ENCODE measurements at places on chromosomes 1 and 21. TPM values are rescaled to one million over a fixed set of nuclear protein-coding genes. Genes with fewer than 3 reads are reported as not detected.

DNA sequence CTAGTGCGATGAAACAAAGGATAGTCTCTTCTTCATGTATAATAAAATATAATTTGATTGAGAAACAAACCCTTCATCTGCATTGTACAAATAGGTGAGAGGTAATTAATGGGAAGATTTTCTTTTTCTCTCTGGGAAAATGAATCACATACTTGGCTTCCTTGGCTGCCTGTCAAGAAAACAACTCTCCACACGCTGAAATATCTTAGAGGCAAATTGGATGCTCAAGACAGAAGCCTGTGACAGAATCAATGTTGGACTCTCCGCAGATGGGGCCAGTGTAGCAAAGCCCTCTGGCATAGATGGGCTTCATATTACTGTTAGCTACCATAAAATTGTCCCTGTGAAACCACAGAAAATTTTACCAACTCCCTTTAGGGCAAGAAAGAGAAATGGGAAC is 186.6 kb downstream of the GRIK1 start:
- DNase-seq = no peak
- H3K4me1 ChIP-seq = no peaks in the 10 kb centered on the region
- no peaks in the 10 kb centered on the region for H3K36me3 ChIP-seq
- no peak overlapping the region for H3K27ac ChIP-seq

Gene KCNJ9
- total RNA-seq = not detected

DNA sequence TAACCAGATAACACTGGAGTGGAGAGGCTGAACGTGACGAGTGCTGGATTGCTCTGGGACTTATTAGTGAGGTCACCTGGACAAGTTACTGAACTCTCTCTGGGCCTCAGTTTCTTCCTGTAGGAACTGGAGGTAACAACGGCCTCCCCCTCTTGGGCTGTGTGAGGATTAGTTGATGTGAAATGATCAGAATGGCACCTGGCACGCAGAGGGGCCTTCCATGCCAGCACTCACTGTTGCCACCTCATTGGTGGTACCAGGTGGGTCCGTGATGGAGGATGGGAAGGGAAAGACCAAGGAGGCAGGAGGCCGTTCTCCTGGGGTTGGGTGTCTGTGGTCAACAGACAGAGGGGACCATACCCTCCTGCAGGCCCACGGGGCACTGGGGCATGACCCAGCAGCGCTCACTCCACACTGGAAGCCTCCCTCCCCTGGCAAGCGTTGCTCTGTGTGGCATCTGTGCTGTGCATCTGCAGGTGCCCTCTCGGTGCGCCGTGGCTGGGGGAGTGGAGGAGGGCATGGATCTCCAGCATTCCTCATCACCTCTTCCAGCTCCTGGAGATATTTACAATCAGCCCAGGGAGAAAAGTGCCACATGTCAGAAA is 349.5 kb upstream of the VAMP3 start:
- DNase-seq = peak; percentile 48
- H3K4me3 ChIP-seq = no peak overlapping the region

DNA sequence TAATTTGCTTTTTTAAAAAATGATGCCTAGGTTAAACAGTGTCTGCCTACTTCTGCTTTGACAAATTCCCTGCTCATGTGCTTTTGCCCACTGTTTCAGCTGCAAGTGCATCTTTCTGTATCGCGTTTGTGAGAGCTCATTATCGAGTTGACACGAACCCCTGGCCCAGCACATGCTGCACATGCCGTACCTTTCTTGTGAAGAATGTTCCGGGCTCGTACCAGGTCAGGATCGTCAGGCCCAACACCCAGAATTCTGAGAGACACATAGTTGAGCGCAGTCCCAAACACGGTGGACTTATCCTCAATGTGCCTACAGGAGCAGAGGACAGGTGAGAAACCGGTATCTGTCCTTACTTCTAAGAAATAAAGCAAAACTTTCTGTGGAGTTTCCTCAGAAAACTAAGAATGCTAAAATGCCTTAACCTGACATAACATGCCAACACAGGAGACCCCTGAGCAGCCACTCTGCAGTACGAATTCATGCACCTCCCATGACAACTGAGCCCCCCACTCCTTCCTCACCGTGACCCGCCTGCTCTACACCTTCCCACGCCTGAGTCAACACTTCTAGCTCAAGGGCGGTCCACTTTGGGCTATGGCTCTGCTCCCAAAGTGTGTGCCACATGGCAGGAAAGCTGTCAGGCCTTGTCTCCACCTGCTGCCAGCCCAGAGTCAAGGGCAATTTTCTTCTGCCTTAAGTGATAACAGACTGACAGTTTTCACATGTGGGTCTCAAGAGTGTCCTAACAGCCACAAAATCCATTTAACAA is 6.7 kb downstream of the LSS start:
- H3K4me1 ChIP-seq = peaks cover 10% of the 10 kb centered on the region
- peaks cover 34% of the 10 kb centered on the region for H3K36me3 ChIP-seq
- H3K27me3 ChIP-seq = no peaks in the 10 kb centered on the region
- no peak overlapping the region for H3K27ac ChIP-seq

GRCh38 chr1:97570691-97571090 is 350.1 kb downstream of the DPYD start:
- H3K4me1 ChIP-seq = no peaks in the 10 kb centered on the region
- no peak for DNase-seq

DNA sequence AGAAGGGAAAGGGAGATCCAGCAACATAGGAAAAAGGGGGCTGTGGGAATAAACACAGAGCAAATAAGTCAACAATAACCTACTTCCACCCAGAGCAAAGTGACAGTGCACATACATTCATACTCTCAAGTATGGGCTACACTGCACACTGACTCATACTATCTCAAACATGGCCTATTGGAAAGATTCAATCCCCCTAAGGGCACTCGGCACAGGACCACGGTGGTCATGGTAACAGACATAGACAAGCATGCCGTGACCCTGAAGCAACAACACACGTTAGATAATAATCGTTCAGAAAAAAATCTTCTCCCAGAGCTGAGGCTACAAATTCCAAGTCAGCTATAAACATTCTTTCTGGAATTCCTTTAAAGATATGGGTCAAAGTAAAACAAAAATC is 16.8 kb upstream of the JAK1 start:
- no peaks in the 10 kb centered on the region for H3K4me1 ChIP-seq
- no peaks in the 10 kb centered on the region for H3K36me3 ChIP-seq
- H3K4me3 ChIP-seq = no peak overlapping the region
- DNase-seq = no peak
- no peaks in the 10 kb centered on the region for H3K27me3 ChIP-seq
- H3K27ac ChIP-seq = no peak overlapping the region

Gene SLC30A10
- not detected for total RNA-seq

- H3K27ac ChIP-seq = no peak overlapping the region
- no peak overlapping the region for H3K4me3 ChIP-seq
- no peaks in the 10 kb centered on the region for H3K27me3 ChIP-seq
- no peak for DNase-seq
These were observed 23.8 kb upstream of the CSF1 start for GRCh38 chr1:109886827-109887226.

GRCh38 chr1:89966656-89967055 is 28.3 kb upstream of the ZNF326 start:
- H3K27ac ChIP-seq = no peak overlapping the region
- no peak for DNase-seq
- H3K4me1 ChIP-seq = no peaks in the 10 kb centered on the region
- no peak overlapping the region for H3K4me3 ChIP-seq
- no peaks in the 10 kb centered on the region for H3K36me3 ChIP-seq

Gene HOOK1
- 18.5 TPM for total RNA-seq

Gene KRTAP11-1
- total RNA-seq = not detected

Gene FBXO2
- total RNA-seq = 11.2 TPM

Gene EFNA1
- 178 TPM for total RNA-seq

Gene TFF2
- total RNA-seq = not detected

GRCh38 chr1:97123717-97124431 is 402.3 kb downstream of the PTBP2 start:
- H3K4me3 ChIP-seq = no peak overlapping the region
- H3K27me3 ChIP-seq = no peaks in the 10 kb centered on the region
- H3K36me3 ChIP-seq = no peaks in the 10 kb centered on the region
- no peak for DNase-seq

DNA sequence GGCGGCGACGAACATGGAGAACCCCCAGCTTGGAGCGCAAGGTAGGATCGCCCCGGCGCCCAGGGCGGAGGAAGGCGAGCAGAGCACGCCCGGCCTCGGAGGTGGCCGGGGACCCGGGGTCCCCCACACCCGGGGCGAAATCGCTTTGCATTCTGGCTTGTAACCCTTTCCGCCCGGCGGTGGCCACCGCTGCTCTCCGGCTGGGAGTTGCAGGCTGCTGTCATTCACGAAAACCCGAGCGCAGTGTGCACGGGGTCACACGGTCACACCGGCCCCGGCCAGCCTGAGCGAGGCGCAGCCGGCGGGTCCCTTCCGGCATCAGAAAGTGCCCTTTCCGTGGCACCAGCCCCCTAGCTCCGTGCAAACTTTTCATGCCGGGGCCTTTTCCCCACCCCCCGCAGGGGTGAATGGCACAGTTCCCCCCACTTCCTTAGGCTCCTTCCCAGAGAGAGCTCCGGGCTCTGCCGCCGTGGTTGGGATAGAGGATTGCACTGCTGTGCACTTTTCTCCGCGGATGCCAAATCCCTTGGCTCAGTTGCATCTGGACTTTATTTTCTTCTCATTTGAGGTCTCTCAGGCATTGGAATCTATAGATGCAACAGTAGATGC is 802 bp downstream of the KAZN start:
- no peak overlapping the region for H3K27ac ChIP-seq
- peaks cover 53% of the 10 kb centered on the region for H3K27me3 ChIP-seq
- no peak for DNase-seq
- H3K4me3 ChIP-seq = peak overlapping the region; percentile 50
- H3K36me3 ChIP-seq = no peaks in the 10 kb centered on the region

Gene SHCBP1L
- not detected for total RNA-seq

GRCh38 chr1:229139331-229140118 is 131.4 kb upstream of the RAB4A start:
- no peak for DNase-seq
- H3K4me1 ChIP-seq = no peaks in the 10 kb centered on the region
- H3K36me3 ChIP-seq = no peaks in the 10 kb centered on the region
- no peak overlapping the region for H3K27ac ChIP-seq
- no peak overlapping the region for H3K4me3 ChIP-seq

- no peak overlapping the region for H3K4me3 ChIP-seq
- no peaks in the 10 kb centered on the region for H3K27me3 ChIP-seq
- DNase-seq = no peak
- H3K36me3 ChIP-seq = no peaks in the 10 kb centered on the region
- H3K27ac ChIP-seq = no peak overlapping the region
- no peaks in the 10 kb centered on the region for H3K4me1 ChIP-seq
These were observed 29.5 kb downstream of the RUNX1 start for GRCh38 chr21:35019631-35020032.

- DNase-seq = no peak
- H3K36me3 ChIP-seq = no peaks in the 10 kb centered on the region
- no peak overlapping the region for H3K4me3 ChIP-seq
- H3K4me1 ChIP-seq = no peaks in the 10 kb centered on the region
These were observed 387.3 kb upstream of the PLXNA2 start for GRCh38 chr1:208631506-208631905.

DNA sequence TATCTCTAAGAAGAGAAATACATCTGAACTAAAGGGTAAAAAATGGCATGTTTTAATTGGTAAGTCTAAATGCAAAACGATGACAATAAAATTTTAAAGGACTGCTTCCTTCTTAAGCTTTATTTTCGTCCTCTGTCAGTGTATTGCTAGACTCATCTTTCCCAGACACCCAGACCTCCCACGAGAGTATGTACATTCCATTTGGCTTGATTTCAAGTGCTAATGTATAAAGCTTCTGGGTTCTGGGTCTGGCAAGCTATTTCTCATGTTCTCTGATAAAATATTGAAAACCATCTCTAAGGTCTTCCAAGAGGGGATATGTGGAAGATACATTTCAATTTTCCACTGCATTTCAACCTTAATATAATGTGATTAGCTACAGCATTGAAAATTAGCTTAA is 24.6 kb upstream of the SLC2A1 start:
- H3K36me3 ChIP-seq = no peaks in the 10 kb centered on the region
- no peaks in the 10 kb centered on the region for H3K27me3 ChIP-seq
- DNase-seq = no peak

DNA sequence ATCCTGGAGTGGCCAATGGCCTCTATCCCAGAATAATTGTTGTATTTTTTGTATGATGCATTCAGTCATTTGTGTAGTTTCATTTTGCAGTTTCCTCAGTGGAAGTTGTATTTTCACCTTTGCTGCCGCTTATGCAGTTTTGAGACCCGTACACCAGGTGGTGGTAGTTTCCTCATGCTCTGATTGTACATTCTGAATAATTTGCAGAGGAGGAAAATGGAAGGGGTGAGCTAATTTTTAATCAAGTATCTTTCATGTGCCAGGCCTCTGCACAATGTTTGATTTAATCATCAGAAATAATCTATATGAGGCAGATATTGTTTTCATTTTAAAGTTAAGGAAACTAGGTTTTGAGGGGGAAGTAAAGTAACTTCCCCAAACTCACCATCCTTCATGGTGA is 29.5 kb downstream of the HLX start:
- no peaks in the 10 kb centered on the region for H3K36me3 ChIP-seq
- no peaks in the 10 kb centered on the region for H3K4me1 ChIP-seq
- H3K4me3 ChIP-seq = no peak overlapping the region
- no peak overlapping the region for H3K27ac ChIP-seq

GRCh38 chr1:107263291-107263915 is 122.6 kb downstream of the NTNG1 start:
- no peaks in the 10 kb centered on the region for H3K27me3 ChIP-seq
- H3K36me3 ChIP-seq = no peaks in the 10 kb centered on the region

- H3K4me1 ChIP-seq = no peaks in the 10 kb centered on the region
- H3K27me3 ChIP-seq = no peaks in the 10 kb centered on the region
- peaks cover 11% of the 10 kb centered on the region for H3K36me3 ChIP-seq
- H3K4me3 ChIP-seq = no peak overlapping the region
These were observed 22.9 kb upstream of the WARS2 start for GRCh38 chr1:119163396-119163795.

- no peaks in the 10 kb centered on the region for H3K27me3 ChIP-seq
- no peak overlapping the region for H3K27ac ChIP-seq
- no peaks in the 10 kb centered on the region for H3K36me3 ChIP-seq
These were observed 46.5 kb downstream of the SAMD13 start for GRCh38 chr1:84347932-84348555.

DNA sequence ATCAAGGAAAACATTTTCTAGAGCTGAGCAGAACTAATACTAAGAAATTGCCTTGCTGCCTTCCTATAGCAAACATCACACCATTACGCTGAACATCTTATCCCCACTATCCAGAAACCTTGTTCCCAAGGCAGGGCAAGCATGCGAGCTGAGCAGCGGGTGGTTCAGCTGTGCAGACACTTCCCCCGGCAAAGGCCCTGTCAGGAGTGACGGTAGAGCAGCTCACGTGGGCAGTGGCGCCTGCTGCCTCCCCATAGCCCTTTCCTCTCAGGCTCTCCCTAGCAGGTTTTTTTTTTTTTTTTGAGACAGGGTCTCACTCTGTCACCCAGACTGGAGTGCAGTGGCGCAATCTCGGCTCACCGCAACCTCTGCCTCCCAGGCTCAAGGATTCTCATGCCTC is 13.7 kb upstream of the ANGPTL7 start:
- no peak overlapping the region for H3K4me3 ChIP-seq
- H3K4me1 ChIP-seq = peaks cover 7% of the 10 kb centered on the region
- DNase-seq = no peak
- H3K36me3 ChIP-seq = no peaks in the 10 kb centered on the region

Gene SPRR2B
- not detected for total RNA-seq

Gene RNF186
- not detected for total RNA-seq

Gene LMOD1
- 38.3 TPM for total RNA-seq

Gene C8A
- total RNA-seq = not detected

All from upper lobe of right lung (tissue), 1 donor.